Fibroblast of the aortic adventitia (primary cell): ENCODE measurements at places on chromosomes 16 and 17. TPM values are rescaled to one million over a fixed set of nuclear protein-coding genes. Genes with fewer than 3 reads are reported as not detected.

- DNase-seq: no peak
These were observed 213.0 kb downstream of the HS3ST3B1 start for GRCh38 chr17:14513835-14514234.

DNA sequence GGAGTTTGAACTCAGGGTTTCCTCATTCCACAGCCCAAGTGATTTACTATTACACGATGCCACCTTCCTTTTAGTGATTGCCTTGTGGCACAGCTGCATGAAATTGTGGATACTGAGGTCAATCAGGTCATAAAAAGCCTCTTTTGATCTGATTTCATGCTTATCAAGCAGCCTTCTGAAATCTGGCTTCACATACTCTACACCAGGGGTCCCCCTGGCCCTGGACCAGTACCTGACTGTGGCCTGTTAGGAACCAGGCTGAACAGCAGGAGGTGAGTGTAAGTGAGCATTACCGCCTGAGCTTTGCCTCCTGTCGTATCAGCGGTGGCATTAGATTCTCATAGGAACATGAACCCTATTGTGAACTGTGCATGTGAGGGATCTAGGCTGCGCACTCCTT is 13.8 kb downstream of the SLFN5 start:
- no peak for DNase-seq

- DNase-seq: no peak
These were observed 30.9 kb downstream of the GLG1 start for GRCh38 chr16:74575807-74576643.

GRCh38 chr17:20925091-20925490 is 117.7 kb downstream of the USP22 start:
- peak; percentile 48 for DNase-seq

DNA sequence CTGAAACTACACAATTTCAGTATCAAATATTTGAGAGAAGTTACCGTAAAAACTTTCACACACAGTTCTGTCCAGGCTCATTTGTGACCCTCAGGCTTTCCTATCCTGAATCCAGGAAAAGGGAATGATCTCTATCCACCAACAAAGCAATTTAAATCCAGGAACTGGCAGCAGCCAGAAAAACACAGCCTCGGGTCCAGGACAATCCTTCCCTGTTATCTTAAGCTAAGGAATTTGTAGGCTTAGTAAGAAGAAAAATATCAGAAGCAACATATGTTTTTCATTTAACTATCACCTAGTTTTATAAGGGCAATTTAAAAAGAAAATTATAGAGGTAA is 47.1 kb downstream of the TEX2 start:
- DNase-seq: peak; percentile 93

GRCh38 chr17:72354071-72354470 is 233.3 kb downstream of the SOX9 start:
- DNase-seq: no peak

Gene ADAM11
- 0.36 and 1.9 TPM in 2 replicates for total RNA-seq

Gene KCNAB3
- total RNA-seq: 1.3 TPM in 1 of 2 replicates, not detected in the other
